ENCODE measurements at places on chromosomes 12 and 14. TPM values are rescaled to one million over a fixed set of nuclear protein-coding genes. Genes with fewer than 3 reads are reported as not detected.

DNA sequence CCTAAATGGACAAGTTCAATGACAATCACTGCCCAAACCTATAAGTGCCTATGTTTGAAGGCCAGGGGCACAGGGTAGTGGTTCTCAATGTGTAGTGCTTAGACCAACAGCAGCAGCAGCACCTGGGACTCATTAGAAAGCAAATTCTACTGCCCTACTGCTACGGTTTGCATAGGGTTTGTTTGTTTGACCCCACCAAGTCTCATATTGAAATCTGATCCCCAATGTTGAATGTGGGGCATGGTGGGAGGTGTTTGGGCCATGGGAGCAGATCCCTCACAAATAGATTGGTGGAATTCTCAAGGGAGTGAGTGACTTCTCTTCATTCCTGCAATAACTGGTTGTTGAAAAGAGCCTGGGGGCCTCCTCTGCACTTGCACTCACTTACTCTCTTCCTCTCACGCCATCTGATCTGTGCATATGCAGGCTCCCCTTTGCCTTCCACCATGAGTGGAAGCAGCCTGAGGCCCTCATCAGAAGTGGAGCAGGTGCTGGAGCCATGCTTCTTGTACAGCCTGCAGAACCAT, 39.5 kb downstream of the PPM1H start:
- DNase-seq = no peak

DNA sequence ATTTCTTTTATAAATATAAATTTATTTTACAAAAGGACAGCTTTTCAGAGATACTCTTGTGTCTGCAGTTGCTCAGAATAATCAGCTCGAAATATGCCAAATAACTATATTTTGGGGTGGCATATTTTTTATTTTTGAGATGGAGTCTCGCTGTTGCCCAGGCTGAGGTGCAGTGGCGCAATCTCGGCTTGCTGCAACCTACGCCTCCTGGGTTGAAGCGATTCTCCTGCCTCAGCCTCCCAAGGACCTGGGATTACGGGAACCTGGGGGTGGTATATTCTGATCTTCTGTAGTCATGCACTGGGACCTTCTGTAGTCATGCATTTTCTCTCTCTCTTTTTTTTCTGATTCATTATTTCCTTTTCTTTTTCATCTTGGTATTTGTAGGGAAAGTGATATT, 135.0 kb upstream of the AMIGO2 start:
- DNase-seq = no peak

DNA sequence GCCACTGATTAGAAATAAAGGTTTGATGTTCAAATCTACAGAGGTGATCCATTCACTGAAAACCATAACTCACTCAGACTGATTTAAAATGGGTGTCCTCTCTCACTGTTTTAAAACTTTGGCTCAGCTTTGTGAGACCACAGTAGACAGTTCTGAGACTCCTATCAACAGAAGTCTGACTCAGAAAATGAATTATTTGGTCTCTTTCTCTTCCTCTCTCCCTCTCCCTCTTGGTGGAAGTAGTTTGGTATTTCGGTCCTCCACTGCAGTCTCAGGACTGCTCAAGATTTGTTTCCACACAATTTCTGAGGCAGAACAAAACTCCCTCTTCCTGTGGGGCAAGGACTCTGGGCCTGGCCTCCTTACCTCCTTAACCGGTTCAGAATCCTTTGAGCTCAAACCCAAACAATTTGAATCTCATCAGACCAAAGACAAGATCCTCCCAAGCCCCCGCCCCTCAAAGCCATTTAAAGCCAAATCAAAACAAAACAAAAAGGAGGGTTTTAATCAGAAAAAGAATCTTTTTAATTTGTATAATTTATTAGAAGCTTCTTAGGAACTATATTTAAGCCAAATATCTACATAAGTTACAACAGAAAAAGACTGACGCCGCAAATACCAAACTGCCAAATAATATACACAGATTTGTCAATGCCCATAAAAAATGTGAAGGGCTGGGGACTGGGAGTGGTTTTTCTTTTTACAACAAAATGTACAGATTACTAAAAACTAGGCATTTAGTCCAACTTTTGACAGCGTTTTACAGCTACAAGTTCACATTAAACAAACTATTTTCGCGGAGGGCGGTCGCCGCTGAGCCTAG, 3.9 kb downstream of the NKX2-1 start:
- no peak for DNase-seq

Gene CD27
- polyA plus RNA-seq = 0.98 TPM

- DNase-seq = no peak
These were observed 27.9 kb downstream of the MOAP1 start for GRCh38 chr14:93156693-93157369.

Gene GPR68
- polyA plus RNA-seq = 1.8 TPM

DNA sequence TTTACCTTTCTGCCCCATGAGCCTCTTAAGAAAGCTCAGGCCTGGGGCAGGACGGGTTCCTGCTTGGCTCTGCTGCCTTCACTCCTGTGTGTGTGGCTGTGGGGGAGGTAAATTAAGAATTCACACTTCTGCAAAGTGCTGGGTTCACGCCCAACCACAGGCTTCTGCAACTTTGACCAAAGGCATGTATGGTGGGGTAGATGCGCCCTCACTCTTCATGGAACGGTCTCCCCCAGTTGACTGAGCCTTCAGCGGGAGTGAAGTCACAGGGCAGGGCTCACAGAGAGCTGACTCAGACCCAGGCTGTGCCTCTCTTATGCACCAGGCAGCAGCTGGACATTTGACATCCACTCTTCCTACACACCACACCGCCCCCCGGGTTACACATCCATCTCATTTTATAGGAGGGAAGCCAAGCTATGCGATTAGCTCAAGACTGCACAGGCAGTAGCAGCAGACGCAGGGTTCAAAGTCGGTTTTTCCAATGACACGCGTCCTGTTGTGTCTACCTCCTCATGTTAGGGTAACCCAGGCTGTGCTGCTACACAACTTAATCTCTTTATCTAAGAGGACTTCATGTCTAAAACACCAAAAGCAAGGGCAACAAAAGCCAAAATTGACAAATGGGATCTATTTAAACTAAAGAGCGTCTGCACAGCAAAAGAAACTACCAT, 15.4 kb upstream of the BCL11B start:
- no peak for DNase-seq

GRCh38 chr14:94541234-94541975, 19.8 kb upstream of the SERPINA4 start:
- DNase-seq = no peak

DNA sequence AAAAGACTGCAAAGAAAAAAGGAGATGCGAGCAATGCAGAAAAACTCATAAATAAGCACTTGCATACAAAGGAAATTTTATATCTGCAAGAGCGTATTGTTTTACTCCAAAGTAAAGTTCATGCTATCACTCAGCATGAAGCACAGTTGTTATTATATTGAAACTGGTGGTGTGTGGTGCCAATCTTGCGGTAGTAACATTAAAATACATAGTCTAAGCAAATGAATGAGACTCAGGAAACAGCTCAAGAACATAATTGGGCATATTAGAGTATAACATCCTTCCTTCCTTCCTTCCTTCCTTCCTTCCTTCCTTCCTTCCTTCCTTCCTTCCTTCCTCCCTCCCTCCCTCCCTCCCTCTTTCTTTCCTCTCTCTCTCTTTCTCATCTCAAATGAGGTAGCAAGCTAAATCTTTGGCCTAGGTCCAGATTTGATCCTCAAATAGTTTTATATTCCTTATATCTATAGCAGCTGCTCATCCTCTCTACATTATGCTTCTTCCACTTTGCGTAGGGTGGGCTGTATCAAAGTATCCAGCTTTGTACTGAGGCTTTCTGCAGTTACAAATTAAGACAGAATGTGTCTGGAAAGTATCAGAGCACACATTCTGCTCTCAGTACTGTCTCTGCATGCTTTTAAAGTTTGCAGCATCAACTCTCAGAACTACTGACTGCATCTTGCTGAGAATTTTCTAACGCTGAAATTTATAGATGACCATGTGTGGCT, 718.3 kb downstream of the RERGL start:
- DNase-seq = no peak

DNA sequence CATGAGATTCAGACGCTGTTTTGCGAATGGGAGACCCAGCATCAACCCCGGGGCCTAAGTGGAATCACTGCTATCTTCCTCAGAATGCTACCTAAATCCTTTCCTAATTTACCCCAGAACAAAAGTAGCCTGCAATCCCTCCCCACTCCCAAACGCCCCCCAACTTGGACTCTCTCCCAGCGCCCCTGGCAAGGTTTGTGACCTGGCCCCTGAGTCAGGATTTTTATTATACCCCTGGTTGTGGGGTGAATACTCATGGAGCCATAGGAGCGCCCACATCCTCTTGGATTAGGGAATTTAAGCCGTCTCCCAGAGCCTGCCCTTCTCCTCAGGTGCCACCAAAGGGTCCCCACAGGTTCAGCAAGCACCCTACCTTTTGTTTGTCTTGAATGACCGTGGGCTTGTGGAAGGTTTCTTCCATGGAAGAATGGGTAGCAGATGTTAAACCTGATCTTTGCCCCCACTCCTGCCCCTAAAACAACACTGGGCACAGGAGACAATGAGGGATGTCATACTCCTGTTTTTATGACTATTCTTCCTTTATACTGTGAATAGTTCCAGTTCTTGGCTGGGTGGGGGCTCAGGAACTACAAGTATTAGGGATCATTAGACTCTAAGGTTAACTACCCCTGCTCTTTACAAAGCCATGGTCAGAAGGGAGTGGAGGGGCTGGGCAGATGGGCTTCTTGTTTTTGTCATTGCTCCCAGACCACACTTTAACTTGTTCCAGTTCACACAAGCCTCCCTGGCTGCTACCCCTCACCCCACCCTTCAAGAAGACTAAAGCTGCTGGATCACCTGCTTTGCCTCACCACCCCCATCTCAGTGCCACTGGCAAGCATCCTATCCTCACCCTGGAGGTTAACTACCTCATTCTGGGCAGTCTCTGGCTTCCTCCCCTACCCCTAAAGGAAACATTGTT, 630 bp downstream of the MYL6B start:
- DNase-seq = no peak

GRCh38 chr12:1638203-1638602, 9.2 kb downstream of the WNT5B start:
- no peak for DNase-seq

Gene DNAJC22
- polyA plus RNA-seq = 20.8 TPM

GRCh38 chr14:98099527-98099926, 1172.5 kb downstream of the BCL11B start:
- no peak for DNase-seq

GRCh38 chr14:33521192-33521591, 429.7 kb downstream of the EGLN3 start:
- no peak for DNase-seq

Gene GARIN6
- polyA plus RNA-seq = not detected

DNA sequence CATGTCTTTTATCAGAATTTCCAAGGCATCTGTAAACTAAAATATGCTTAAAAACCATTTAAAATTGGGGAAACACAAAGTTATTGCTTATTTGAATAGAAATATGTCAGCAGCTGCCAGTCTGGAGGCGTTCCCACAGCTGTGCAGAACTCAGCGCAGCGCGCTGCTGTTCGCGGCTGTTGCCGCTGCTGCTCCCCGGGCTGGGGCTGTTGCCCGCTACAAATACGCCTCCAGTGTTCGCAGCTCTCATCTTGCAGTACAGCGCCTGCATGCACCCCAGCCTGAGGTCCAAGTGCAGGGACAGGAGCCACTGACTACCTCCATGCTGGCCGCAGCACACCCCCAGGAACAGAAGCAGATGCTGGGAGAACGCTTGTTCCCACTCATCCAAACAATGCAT, 216.2 kb downstream of the SLC16A7 start:
- DNase-seq = no peak

GRCh38 chr12:43964961-43965360, 129.1 kb downstream of the TMEM117 start:
- no peak for DNase-seq

DNA sequence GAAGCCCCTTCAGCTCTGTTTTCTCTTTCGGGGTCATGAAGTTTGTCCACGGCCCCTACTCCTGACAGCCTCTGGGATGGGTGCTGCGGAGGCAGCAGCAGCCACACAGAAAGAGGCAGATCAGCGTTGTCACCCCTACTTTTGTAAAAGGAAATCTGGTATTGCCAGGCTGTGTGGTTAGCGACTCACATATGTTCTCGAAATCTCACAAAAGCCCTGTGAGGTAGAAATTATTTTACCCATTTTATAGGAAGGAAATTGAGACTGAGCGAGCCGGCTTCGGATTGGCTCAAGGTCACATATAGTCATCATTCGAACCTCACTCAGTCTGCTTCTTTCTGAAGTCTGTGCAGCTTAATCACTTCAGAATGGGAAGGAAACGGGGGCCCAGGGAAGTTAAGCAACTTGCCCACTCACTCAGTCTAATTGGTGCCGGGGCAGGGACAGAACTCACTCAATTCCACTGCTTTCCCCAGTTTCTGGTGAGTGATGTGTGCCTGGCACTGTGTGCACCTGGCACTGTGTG, 1.1 kb upstream of the CKAP4 start:
- DNase-seq = no peak

GRCh38 chr12:64142382-64142781, 79.7 kb downstream of the KICS2 start:
- no peak for DNase-seq

Gene BMAL2
- 7.6 TPM for polyA plus RNA-seq

Gene NKX2-1
- polyA plus RNA-seq = not detected

Measured in right renal cortex interstitium (tissue), 3 donors.